ENCODE measurements at places on chromosomes 1 and 21. TPM values are rescaled to one million over a fixed set of nuclear protein-coding genes. Genes with fewer than 3 reads are reported as not detected.

Gene PROK1
- not detected for total RNA-seq

Gene GBP6
- total RNA-seq = 0.26 TPM

Gene PTGS2
- 22.2 TPM for total RNA-seq

GRCh38 chr1:15941044-15941840, 34.7 kb downstream of the ZBTB17 start:
- no peak for DNase-seq

- no peak for DNase-seq
These were observed 77.2 kb downstream of the NRIP1 start for GRCh38 chr21:14987370-14988170.

DNA sequence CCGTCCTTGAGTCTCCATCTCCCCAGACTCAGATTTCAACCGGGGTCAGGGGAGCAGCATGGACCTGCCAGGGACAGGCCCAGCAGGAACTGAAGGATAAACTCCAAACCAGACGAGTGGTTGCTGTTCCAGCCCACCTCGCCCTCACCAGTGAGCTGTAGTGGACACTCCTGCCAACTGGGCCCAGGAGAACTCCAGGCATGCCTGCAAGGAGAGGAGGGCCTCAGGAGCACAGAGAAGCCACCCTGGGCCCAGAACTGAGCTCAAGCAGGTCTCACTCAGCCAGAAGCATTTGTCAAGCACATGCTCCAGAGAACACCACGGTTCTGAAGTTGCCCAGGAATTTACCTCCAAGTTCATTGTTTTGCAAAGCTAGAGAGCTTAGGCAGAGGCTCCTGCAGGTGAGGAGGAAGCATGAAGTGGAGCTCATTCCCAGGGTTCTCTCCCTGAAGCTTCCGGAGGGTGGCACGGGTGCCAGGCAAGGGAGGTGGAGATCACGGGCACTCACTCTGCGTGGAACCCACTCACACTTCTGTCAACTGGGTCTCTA, 61.0 kb downstream of the MATN1 start:
- DNase-seq = no peak

- no peak for DNase-seq
These were observed 356.6 kb upstream of the LYPLAL1 start for GRCh38 chr1:218817071-218817470.

DNA sequence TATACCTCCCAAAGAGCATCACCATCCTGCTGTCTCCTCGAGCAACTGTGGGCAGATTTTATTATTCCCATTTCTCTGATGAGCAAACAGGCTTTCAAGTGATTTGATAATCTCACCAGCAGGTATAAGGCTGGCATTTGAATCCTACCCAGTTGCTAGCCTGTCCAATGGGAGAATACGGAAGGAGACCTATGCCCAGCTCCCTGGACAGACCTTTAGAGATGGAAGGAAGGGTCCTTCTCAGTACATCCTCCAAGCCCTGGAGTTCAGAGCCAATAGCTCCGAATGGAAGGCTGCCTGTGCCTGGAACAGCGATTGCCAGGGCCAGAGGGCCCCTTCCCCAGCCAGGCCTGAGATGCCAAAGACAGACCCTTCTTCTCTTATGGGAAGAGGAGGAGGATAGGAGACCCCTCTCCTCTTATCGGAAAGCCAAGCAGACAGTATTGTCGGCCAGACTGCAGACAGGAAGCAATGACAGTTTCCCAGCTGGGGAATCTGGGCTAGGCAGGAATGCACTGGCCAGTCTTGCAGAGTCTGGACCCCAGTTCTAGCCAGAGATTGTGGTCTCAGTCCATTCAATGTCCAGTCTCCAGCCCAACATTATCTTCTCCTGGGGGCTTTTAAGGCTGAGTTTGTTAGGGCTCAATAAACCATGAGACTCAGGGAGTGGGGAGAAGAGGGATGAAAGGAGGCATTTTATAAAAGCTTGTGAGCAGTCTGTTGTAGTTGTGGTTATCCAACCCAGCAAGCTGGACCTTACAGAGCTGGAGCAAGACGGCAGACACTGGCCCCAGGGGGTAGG, 2.0 kb downstream of the IFFO2 start:
- DNase-seq = peak; percentile 42

- DNase-seq = no peak
These were observed 33.9 kb upstream of the ASPM start for GRCh38 chr1:197180252-197180878.

GRCh38 chr1:207077470-207078377, 10.9 kb upstream of the C4BPB start:
- DNase-seq = peak; percentile 74

DNA sequence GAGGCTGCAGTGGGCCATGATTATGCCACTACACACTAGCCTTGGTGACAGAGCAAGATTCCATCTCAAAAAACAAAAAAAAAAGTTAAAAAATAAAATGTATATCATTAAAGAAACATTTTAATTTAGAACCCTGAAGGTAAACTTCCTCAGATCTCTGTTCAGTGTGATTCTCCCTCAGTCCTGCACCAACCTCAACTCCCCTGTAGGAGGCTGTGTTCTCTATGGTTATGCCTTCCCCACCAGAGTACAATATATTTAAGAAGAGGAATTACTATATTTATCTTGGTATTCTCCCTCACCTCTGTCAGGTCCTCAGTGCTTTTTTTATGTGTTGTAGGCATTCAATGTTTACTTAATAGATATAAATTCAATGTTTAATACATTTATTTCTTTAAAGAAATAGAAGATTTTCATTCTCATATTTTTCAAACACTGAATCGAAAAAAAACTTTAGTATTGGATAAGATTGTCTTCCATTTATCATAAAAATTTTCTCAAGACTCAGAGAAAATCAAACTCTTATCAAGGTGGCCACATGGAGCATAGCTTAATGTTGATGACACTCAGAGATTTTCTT, 4.8 kb upstream of the LRRC8B start:
- peak; percentile 15 for DNase-seq

DNA sequence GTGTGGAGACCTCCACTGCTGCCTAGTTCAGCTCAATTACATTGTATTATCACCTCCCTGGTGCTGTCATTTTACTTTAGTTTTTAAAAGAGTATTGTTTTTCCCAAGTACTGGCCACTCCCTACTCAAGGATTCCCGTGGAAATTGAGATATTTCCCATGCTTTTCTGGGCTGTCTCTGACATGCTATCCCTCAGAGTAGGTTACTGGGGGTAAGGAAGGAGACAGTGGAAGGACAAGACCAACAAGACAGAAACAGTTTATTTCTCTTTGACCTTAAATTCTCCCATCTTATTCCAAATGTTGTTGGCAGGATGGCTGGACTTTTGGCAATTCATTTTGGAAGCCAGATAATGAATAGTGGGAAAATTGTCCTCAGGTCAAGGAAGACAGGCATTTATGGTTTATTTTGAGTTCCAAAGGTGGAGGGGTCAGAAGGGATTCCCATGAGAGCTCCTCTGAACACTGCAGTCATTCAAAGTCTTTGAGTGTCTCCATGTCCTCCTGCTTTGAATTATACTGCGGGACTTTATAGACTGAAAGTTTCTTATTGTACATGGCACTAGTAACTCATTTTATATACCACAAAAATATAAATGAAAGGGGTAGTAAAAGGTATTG, 20.3 kb downstream of the RGS5 start:
- DNase-seq = no peak

Data from endothelial cell (in vitro differentiated cells).